ENCODE measurements at places on chromosomes 3 and 15. TPM values are rescaled to one million over a fixed set of nuclear protein-coding genes. Genes with fewer than 3 reads are reported as not detected.

The CSPG4 gene
- 183 TPM for total RNA-seq

The PRSS50 gene
- not detected for total RNA-seq

The RBPMS2 gene
- 1.5 TPM for total RNA-seq

The PLSCR2 gene
- total RNA-seq: not detected

The DNAJC19 gene
- total RNA-seq: 39.0 TPM

The ACAN gene
- not detected for total RNA-seq

The PIGZ gene
- total RNA-seq: 18.5 TPM

The DZIP1L gene
- total RNA-seq: 33.3 TPM

The OIP5 gene
- not detected for total RNA-seq

The GPR149 gene
- not detected for total RNA-seq

The FYTTD1 gene
- total RNA-seq: 49.5 TPM

The AADACL2 gene
- total RNA-seq: not detected

The ZPLD1 gene
- total RNA-seq: not detected

The TSPAN3 gene
- total RNA-seq: 484 TPM

The TM4SF18 gene
- total RNA-seq: 19.4 TPM

The FETUB gene
- total RNA-seq: not detected

The ZKSCAN7 gene
- 3.5 TPM for total RNA-seq

Measured in subcutaneous adipose tissue (tissue), 4 donors.